A172 (cell line): ENCODE measurements at places on chromosomes 1 and 21. TPM values are rescaled to one million over a fixed set of nuclear protein-coding genes. Genes with fewer than 3 reads are reported as not detected.

Gene CHML
- total RNA-seq: 45.7 and 55.4 TPM in 2 replicates

Gene DIRAS3
- 279 and 346 TPM in 2 replicates for total RNA-seq

DNA sequence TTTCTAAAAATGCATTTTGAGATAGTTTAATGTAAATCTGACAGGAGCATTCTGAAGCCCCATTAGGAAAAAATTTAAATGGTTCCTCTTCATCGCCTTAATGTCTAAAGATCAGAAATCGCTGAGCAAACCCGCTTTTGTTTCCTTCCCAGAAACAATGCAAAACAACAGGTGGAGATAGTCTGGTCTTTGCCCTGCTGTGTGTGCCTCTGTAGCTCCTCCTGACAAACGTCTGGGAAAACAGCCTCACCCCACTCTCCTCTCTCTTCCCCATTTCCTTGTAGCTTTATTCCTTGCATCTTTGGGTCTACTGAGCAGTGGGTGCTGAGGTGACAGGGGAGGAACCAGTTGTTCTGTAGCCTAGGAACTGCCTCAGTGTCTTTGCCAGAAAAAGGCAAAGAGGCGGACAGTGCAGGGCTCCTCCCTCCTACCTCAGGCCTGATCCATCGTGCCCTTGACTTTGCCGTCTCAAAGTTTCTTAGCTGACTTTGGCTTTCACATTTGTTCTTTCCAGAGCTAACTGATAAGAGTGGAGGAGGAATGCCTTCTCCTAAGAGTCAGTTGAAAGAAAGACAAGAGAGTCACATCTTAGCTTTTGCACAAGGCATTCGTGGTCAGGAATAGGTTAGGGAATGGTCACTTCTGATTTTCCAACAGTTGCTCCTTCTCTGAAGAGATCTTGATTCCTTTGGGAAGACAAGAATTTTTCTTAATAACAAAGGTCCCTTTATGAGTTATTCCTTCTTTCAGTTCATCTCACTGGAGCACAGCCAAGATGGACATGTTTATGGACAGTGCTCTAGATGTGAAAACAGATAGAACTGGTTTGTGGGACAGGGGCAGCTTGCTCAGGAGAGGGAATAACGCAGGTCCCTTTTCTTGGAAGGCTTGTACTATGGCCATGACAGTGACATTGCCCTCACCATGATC, 24.9 kb downstream of the SYT11 start:
- no peak for DNase-seq

DNA sequence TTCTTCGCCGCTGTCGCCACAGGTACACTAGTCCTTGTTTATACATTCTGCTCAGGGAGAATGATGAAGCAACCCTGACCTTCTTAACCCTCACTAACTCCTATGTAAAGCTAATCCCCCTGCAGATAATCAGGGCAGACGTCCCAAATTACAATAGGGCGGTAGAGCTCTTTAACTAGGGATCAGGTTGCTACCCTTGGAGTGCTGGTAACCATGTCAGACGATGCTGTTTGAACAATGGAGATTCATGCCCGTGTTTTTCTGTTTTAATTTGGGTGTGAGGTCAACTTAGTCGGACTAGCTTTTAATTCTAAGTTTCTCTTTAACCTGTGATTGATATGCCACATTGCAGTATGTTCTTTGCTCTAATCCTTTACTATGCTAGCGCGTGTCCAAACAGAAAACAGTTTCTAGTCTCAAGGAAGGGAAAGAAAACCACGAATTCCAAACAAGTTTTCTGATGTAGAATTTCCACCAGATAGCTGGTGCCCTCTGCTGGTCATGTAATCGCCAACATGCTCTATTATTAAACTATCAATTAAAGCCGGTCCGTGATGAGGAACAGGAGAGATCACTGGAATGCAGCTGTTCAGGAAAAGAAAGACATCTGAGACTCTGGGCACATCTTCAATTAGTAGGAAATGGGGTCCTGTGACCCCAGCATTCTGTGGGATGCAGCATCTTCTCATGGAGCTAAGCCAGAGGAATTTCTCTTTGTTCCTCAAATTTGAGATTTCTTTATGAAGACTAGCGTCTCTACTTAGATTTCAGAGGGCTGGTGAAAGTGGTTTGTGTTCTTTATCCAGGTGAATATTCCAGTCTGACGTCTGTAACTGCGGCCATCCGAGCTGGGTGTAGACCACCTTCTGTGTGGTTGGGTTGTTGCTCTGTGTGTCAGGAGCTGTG, 18.3 kb upstream of the VAMP3 start:
- DNase-seq: peak; percentile 53

DNA sequence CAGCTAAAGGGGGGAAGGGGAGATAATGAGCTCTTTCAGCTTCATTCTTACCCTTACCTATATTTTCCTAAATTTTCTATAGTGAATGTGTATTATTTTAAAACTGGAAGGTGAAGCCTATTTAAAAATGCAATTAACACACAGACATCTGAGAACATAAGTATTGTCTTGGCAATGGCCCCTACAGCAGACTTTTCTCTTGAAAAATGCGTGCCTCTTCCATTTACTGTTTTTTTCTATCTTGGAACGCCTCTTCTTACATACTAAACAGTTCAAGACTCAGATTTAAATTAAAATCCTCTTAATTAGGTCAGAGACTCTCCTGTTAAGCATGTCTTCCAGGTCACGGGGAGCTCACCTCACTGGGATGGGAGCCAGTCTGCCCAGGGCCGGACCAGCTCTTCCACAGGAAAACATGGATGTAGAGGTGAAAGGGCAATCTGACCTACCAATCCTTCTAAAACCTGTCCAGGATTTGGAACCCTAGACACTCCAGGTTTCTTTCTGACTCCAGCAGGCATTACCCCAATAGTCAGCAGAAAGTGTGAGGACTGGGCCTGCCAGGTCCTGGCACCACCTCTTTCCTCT, 137.3 kb downstream of the ZNF281 start:
- DNase-seq: no peak

Gene GPA33
- total RNA-seq: 0.24 TPM in 1 of 2 replicates, not detected in the other

GRCh38 chr1:60571811-60572210, 498.2 kb upstream of the C1orf87 start:
- DNase-seq: no peak

Gene RBM11
- total RNA-seq: not detected in 2 replicates

Gene RHCE
- 0.38 TPM in 1 of 2 replicates, not detected in the other for total RNA-seq

Gene COA6
- total RNA-seq: 78.1 and 81.3 TPM in 2 replicates

- no peak for DNase-seq
Measured at GRCh38 chr21:36044056-36044455, 16.3 kb downstream of the SETD4 start.
